T-helper 17 cell (primary cell): ENCODE measurements at places on chromosomes 13 and 19.

GRCh38 chr13:42272804-42273175 lies 838 bp downstream of the AKAP11 start:
- H3K4me1 ChIP-seq: peaks cover 50% of the 10 kb centered on the region
- peaks cover 3% of the 10 kb centered on the region for H3K36me3 ChIP-seq
- H3K27me3 ChIP-seq: no peaks in the 10 kb centered on the region
- H3K27ac ChIP-seq: peak overlapping the region; percentile 100
- DNase-seq: no peak

DNA sequence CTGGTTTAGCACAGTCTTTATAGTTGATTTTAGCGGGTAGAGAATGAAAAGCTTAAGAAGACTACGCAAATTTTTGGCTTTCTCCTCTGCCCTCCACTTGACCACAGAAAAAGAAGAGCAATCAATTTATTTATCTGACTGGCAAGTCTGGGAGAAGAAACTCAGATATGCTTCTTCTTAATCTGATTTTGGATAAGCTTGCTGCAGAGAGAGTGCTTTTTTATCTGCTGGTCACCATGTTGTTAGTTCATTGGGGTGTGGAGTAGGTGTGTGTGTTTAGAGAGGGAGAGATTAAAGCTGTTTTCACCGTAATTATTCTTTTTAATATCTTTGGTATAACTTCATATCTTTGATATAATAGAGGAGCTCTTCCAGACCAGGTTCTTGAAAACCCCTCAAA lies 471.4 kb upstream of the SLC10A2 start:
- H3K27ac ChIP-seq: no peak overlapping the region
- H3K4me3 ChIP-seq: no peak overlapping the region
- no peak for DNase-seq
- H3K36me3 ChIP-seq: no peaks in the 10 kb centered on the region
- H3K27me3 ChIP-seq: no peaks in the 10 kb centered on the region

DNA sequence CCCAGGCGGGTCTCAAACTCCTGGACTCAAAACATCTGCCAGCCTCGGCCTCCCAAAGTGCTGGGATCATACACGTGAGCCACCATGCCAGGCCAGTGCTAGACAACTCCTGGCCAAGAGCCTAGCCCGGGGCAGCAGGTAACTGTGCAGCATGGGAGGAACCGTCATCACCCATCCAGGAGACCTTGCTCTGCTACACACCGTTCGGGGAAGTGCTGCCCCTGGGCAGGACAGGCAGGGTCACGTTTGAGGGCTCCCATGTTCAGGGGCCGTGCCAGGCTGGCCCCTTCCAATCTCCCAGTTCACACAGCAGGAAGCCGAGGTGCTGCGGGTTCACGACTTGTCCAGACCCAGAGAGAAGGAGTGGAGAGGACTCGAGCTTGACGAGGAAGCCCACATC lies 35.1 kb downstream of the NAXD start:
- peaks cover 4% of the 10 kb centered on the region for H3K4me1 ChIP-seq
- no peak for DNase-seq
- H3K27me3 ChIP-seq: no peaks in the 10 kb centered on the region
- H3K4me3 ChIP-seq: no peak overlapping the region
- peaks cover 2% of the 10 kb centered on the region for H3K36me3 ChIP-seq

DNA sequence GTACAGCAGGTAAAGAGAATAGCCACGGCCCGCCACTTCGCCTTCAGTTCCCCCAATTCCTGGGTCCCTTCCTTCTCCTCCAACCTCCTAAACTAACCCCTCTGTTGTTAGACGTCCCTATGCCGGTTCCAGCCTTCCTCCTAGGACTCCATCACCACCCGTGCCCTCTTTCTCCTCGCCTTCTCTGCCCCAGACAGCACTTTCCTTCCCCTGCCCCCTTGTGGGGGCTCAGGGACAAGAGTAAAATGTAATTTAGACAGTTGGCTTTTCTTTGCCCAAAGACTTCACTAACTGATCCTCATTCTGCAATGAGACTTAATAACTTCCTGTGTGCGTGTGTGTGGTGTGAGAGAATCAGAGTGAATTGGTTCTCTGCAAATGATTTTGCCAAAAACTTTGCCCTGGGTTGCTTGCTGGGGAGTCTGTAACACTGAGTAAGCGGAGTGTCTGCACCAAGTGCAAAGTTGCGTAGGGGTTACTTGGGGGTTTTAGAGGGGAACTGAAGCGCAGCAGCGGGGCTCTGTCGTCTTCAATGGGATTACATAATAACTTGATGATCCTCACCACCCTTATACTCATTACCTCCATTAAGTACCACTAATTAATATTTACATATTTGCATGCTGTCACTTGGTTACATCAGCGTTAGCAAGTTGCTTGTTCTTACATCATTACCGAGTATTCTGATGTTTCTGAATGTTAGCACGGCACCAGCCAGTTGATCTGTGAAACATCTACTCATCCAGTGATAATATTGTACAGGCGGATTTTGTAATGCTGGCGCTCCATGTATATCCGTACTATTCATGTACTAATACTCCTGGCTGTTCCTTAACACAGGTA lies 19.9 kb upstream of the SGCG start:
- H3K4me1 ChIP-seq: peaks cover 8% of the 10 kb centered on the region
- peaks cover 3% of the 10 kb centered on the region for H3K36me3 ChIP-seq
- no peak for DNase-seq
- H3K4me3 ChIP-seq: peak overlapping the region; percentile 49
